ENCODE measurements at places on chromosomes 3 and 15.

GRCh38 chr3:38111696-38112377, 25.1 kb downstream of the ACAA1 start:
- DNase-seq, result peak; percentile 51

DNA sequence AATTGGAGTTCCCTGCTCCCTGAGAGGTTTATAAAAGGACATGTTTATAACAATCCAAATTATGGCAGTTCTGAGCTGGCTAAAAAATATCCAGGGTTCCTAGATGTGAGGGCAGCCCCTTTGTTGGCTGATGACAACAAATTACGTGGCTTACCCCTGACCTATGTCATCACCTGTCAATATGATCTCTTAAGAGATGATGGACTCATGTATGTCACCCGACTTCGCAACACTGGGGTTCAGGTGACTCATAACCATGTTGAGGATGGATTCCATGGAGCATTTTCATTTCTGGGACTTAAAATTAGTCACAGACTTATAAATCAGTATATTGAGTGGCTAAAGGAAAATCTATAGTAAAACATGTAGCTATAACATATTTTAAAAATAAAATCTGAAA, 13.9 kb downstream of the AADAC start:
- no peak for DNase-seq

DNA sequence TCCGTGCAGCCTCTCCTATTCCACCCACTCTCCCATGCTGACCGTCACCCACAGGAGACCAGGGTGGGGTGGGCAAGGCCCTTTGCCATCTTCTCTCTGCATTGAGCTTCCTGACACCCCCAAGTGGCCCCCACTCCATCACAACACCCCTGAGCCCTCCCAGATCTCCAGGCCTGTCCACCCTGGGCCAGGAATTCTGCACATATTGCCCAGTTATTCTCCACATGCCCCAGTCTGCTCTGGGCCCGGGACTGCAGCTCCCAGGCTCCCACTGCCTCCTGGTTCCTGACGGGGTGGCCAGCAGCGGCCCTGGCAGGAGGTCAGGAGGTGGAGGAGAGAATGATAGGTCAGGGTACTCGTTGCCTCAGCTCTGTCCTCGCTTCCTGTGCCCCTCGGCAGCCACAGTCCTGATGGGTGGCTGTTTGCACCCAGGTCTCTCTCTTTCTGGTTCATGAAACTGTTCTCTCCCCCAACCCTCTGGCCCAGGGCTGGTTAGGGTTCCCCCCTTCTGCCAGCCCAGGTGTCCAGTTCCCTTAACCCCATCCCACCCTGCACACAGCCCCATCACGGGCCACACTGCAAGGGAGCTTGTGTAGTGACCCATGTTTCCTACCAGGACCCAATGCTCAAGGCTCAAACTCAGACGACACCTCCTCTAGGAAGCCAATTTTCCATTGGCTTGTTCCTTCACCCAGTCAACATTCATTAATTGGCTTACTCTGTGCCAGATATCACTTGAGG, 47.3 kb downstream of the IQSEC1 start:
- no peak for DNase-seq

DNA sequence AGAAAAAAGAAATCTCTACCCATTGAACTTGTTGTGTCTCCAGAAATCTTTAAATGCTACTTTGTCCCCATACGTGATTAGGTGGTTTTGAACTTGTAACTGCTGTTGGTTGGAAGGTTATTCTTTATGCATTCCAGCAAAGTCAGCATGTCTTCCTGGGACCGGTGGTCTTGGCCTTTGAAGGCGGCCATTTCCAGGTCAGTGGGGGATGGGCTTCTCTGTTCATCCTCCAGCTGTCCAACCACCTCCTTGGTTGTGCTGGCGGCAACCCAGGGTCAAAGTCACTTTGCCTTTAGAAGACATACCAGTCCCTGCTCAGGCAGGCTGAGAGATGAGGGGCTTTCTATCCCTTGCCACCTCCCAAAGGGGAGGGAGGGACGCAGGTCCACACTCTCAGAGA, 37.9 kb upstream of the ARL8B start:
- DNase-seq, result peak; percentile 65

DNA sequence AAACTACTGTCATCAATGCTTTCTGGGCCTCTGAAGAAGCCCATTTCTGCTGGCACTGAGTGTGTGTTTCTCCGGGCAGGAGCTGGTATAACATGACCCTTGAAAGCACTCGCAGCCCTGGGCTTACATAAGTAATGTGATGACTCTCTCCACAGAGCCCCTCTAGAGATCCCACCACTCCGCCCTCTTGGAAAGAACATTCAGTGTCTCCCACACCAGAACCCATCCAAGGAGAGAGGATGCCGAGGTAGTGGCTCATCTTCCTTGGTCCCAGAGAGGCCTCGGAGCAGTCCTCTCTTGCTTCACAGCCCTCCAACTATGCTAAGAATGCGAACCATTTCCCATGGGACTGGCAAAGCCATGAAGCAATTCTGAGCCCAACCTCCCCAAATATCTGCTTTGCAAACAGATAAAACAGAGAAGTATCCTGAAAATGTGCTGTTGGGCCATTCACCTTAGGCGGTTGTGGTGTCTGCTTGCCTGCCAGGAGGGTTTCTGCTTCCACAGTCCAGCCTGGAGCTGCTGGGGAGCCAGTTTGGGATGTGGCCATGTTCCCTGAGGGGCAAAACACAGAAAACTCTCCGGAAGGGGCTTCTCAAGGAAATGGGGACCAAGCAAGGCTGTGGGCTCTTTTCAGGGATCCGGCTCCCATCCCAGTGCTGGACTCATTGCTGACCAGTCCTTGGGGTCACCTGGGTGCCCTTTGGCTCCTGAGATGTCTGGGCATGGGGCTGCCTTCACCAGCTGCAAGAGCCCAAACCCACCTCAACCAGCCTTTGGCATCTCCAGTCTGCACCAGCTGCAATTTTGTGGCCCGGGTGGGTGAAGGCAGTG, 47.3 kb downstream of the AMOTL2 start:
- no peak for DNase-seq

DNA sequence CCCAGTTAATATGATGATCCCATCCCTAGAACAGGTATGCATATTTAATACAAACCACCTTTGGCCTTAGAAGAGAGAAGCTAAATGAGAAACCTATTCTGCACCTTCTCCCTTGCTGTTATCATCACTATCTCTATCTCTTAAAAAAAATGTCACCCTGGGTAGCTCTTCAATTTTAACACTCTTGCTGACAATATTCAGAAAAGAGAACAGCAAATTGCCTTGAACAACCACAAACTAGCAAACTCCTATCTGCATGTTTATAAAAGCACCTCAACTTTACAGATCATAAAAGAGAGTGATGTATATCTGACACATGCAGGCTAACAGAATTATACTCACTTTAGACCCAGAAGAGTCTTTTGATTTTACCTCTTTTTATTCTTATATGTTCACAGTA, 7.4 kb downstream of the TOP2B start:
- no peak for DNase-seq

- DNase-seq, result peak; percentile 88
These were observed 41.8 kb downstream of the IFT122 start for GRCh38 chr3:129481766-129482332.

GRCh38 chr15:100384108-100384410, 42.3 kb upstream of the ADAMTS17 start:
- no peak for DNase-seq

GRCh38 chr15:60649845-60650548, 171.1 kb upstream of the ICE2 start:
- no peak for DNase-seq

- DNase-seq, result no peak
These were observed 431.8 kb upstream of the CCDC54 start for GRCh38 chr3:106945435-106945834.

DNA sequence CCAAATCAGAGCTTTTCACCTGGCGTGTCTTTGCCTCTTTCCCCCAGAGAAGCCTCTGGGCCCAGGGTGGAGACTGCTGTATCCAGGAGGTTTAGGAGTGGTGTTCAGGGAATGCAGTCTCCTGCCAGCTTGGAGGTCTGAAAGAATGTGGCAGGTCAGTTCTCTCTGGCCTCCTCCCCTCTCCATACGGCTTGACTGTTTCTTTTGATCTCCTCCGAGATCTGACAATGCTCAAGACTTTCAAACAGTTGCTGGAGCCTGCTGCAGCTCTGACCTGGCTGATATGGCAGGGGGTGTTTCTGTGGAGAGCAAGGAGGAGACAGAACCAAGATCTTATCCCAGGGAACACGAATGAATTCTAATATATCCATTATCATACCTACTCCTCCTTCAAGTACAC, 24.7 kb upstream of the TM4SF4 start:
- no peak for DNase-seq

DNA sequence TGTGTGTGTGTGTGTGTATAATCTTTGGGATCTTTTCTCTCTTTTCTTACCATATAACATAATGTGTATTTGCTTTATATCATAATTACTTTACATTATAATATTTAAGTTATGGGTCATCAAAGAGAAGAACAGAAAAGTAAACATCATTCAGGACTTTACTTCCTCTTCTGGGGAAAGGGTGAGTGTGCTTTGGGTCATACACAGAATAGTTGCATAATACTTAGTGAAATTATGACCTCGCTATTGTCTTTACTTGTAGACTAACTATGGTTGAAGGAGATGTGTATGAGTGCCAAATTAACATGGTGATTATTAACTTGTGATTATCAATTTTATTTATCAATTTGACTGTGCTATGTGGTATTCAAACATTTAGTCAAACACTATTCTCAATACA, 1086.9 kb downstream of the DIPK2A start:
- no peak for DNase-seq

- peak; percentile 8 for DNase-seq
These were observed 218.3 kb upstream of the LYSMD4 start for GRCh38 chr15:99951511-99951910.

DNA sequence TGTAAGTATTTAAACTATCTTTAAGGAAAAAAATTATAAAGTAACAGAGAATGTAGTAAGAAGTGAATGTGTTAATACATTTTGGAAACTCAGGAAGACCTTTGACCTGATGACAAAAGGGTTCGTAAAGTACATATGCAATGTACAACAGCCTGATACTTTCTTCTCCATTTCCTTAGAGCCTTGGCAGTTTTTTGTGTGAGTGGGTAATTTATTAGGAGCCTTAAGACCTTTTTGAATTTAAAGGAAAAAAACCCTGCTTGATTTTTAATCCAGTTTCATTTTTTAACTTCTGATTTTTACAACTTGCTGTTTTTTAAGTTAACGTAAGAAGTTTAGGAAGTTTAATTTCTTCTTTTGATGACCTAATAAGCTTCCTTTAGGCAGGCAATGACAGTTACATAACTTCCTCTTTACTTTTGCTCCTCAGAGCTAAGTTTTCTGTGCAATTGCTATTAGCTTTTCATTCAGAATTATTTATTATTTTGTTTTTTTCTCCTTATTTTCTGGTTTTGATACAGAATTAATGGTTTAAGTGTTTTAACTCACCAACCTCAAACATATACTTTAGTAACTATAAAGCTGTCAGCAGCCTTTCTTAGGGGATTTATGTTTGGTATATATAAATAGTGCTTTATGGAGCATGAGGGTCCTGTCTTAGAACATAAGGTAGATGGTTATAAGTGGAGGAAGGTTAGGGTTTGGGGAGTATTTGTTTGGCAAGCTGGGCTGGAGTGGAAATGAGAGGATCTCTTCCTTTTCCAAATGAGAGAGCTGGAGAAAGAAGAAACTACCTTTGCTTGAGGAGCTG, 35.2 kb downstream of the ARMC8 start:
- no peak for DNase-seq

- no peak for DNase-seq
These were observed 8.7 kb downstream of the KBTBD13 start for GRCh38 chr15:65085207-65085753.

GRCh38 chr3:54987719-54988118, 59.9 kb upstream of the LRTM1 start:
- no peak for DNase-seq

- DNase-seq, result no peak
These were observed 683.8 kb upstream of the NR2F2 start for GRCh38 chr15:95646484-95647273.

DNA sequence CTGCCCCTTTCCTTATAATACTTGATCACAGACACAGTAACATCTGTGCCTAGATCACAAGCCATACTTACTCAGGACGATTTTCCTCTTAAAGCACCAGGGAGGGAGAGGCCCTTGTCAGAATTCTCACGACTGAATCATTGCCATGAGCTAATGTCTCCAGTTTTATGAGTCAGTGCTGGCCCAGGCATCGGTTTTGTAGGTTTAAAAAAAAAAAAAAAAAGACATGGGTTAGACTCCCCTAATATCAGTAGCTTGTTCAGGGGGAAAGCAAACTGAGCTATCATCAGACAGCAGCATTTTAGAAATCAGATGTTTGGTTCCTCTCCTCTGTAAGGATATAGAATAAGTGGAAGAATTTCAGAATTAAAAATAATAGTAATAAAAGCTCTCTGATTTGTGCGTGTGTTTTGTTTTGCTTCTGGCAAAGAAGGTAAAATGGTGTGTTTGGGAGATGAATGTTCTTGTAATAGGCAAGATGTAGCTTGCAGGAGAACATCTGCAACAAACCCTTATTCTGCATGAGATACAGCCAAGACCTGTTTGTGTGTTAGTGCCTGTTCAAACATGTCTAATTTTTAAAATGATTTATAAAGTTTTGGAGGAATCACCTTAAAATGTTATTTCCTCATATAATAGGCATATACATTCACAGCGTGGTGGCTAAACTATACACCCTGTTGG, 193.6 kb downstream of the TP63 start:
- DNase-seq, result no peak

DNA sequence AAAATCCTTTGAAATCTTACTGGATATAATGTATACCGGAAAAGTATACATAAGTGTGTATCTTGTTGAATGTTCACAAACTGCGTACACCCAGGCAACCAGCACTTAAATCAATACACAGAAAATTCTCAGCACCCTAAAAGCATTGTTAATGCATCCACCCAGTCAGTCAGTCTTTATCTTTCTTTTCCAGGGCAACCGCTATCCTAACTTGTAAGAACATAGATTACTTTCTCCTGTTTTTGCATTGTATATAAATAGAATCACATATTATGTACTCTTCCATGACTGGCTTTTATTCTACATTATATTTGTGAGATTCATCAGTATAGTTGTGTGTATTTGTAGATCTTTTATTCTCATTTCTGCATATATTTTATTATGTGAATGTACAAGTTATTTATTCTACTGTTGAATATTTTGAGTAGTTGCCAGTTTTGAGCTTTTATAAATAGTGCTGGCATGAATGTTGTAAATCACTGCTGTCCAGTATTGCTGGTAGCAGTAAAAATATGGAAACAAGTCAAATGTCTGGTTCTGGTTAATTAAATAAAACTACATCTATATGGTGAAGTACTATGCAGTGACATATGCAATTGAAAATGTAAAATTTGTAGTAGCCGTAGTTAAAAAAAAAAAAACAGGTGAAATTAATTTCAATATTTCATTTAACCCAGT, 62.1 kb downstream of the PDCD6IP start:
- DNase-seq, result no peak

GRCh38 chr3:128222796-128223385, 69.6 kb downstream of the EEFSEC start:
- DNase-seq, result no peak

GRCh38 chr3:183554377-183554776, 1.1 kb downstream of the KLHL6 start:
- DNase-seq, result no peak

DNA sequence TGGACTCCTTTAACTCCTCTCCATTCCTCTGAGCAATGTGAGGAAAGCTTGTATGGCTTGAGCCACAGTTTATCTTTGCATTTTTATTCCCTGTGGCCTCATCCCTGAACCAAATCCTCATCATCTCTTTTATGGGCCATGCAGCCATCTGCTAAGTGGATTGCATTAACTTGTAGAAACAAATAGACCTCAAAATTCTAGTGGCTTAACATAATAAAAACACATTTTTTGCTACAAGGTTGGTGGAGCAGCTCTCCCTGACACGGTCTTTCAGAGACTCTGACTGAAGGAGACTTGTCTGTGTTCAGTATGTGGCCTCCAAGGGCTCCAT, 135.3 kb downstream of the RPL22L1 start:
- DNase-seq, result no peak

- peak; percentile 85 for DNase-seq
These were observed 62.7 kb upstream of the KLF13 start for GRCh38 chr15:31263751-31264558.
